Amniotic stem cell (primary cell): ENCODE measurements at places on chromosomes 5 and 9.
A peak's percentile ranks its signal among the peaks of the same experiment; 100 is the strongest.

- no peak for DNase-seq
These were observed 90.9 kb upstream of the PHYKPL start for GRCh38 chr5:178323541-178323865.

DNA sequence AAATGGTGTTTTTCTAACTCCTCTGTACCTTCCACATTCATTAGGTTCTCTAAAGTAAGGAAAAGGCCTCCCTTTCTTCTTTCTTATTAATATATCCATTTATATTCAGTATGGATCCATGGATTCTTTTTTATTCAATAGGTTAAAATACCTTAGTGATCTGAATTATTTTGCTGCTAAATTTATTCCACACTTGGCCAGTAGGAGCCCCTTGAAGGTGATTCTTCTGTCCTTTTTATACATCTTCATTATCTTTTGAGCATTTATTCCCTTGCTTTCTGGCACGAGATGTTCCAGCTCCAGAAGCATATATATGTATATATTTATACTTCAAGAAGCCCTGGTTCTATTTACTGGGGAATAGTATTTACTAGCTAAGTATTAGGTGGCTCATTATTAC lies 311.8 kb upstream of the SGCD start:
- DNase-seq: no peak

DNA sequence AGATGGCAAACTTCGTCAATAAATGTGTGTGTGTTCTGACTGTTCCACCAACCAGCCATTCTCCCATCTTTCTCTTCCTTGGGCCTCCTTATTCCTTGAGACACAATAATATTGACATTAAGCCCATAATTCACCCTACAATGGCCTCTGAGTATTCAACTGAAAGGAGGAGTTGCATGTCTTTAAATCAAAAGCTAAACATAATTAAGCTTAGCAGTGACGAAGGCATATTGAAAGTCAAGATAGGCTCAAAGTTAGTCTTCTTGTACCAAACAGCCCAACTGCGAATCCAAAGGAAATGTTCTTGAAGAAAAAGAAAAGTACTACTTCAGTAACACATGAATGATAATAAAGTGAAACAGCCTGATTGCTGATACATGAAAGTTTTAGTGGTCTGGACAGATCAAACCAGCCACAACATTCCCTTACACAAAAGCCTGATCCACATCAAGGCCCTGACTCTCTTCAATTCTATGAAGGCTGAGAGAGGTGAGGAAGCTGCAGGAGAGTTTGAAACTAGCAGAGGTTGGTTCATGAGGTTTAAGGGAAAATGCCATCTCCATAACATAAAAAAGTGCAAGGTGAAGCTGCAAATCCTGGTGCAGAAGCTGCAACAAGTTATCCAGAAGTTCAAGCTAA lies 81.4 kb downstream of the DENND1A start:
- no peak for DNase-seq

- DNase-seq: no peak
These were observed at the start of gene FAM221B for GRCh38 chr9:35828716-35829083. FAM221B (minus strand) TSS chr9:35828732; CDS start chr9:35826161, 2,571 bp downstream.

- DNase-seq: no peak
These were observed 14.1 kb upstream of the TNFAIP8 start for GRCh38 chr5:119341452-119342349.

GRCh38 chr5:18720002-18720401 lies 1085.7 kb downstream of the TAF11L14 start:
- DNase-seq: no peak

- DNase-seq: no peak
These were observed 28.6 kb upstream of the CDKN2AIPNL start for GRCh38 chr5:134440201-134440755.

DNA sequence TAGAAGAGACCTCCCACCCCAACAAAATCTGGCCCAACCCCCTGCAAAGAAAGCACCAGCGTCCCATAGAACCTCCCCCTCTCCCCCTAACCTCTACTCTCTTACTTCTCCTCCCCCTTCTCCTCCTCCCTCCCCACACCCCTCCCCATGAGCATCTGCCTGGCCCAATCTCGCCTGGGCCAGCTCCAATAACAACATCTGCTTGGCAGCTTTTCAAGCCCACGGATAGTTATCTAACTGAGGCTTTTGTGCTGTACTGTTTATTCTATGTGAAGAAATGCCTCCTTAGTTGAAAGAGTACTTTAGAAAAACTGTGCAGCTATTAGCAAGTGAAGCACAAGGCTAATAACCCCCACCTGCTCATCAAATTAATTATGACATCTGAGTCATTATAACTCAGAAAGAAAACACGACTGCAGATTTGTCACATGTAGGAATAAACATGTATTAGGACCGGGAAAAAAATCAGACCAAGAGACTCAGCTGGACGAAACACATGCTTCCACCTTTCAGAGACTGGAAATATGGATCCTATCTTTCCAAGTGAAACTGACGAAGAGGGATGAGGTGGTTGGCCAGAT lies 42.8 kb downstream of the NFIB start:
- DNase-seq: no peak

DNA sequence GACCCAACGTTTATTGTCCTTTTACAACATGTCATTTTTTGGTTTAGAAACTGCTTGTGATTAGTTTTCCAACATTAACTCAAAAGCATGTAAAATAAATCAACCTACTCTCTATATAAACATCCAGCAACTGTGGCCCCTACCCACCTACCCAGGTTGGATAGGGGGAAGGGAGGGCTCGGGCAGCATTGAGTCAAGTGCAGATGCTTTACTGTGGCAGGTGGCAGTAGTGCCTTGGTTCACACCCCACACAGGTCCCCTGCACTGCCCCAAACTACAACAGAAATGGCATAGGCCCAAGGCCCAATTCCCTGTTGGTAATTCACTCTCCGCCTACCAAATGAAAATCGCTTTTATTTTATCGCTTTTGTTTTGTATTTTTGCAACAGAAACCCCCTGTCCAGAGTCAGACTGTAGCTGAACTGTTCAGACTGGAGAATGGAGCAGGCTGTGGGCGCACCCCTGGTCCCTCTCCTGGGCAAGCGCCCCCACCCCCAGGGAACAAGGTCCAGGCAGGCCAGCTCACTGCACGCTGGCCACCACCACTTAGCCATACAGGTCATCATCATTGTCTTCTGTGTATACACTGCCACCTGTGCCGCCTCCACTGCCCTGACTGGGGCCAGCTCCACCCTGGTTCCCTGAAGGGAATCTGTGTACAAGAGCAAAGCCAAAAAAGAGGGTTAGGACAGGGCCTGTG lies 15.7 kb downstream of the VCP start:
- DNase-seq: no peak

DNA sequence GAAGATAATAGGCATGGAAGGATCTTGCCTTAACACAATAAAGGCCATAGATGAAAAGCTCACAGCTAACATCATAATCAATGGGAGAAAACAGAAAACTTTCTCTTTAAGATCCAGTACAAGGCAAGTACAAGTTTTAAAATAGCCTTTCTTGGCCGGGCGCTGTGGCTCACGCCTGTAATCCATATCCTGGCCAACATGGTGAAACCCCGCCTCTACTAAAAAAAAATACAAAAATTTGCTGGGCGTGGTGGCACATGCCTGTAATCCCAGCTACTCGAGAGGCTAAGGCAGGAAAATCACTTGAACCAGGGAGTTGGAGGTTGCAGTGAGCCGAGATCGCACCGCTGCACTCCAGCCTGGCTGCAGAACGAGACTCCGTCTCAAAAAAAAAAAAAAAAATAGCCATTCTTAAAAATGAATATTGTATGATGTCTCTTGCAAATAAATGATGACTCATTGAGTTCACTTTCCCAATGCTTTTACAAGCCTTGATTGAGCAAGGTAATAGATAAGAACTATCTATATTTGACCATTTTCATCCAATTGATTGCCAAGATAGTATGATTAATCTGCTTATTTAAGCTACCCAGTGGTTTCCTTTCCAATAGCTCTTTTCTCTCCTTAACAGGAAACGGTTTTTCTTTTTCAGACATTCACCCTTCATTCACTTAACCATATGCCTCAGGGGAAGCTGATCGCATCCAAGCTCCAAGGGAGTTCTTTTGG lies 15.8 kb downstream of the CCDC152 start:
- no peak for DNase-seq

DNA sequence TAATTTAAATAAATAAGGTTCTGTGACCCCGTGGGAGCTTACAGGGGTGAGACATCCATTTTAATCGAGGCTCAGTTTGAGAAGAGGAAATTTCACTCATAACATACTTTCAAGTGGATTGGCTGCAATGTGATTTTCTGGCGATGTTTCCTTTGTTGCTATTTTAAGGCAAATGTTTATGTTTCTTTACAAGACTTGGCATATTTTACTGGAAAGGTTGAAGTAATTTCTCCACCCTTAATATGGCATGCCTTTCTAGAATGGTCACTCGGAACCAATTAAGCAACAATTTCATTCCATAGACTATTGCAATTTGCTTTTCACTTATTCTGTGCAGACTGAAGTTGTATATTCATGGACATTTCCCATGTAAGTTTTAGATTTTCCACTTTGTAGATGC lies 438.0 kb upstream of the WWC1 start:
- peak; percentile 37 for DNase-seq

GRCh38 chr5:175321927-175322532 lies 122.0 kb downstream of the DRD1 start:
- no peak for DNase-seq

DNA sequence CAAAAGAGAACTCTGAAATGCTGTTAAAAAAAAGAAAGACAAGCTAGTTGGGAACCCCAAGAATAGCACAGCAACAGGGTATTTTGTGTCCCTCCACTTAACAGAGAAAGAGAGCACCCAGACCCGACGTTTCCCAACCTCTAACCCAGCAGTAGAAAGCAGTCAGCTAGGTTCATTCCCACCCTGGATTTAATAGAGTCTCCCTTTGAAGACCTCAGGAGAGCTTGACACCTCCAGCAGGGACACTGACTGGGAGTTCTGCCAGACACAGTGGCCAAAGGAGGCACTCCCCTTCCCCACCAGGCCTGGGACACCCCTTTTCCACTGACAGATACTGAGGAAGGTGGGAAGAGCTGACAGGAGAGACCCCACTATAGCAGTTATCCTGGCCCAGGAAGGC lies 337.5 kb upstream of the MSX2 start:
- no peak for DNase-seq

GRCh38 chr9:121194730-121195129 lies 6.9 kb downstream of the RAB14 start:
- DNase-seq: no peak

- no peak for DNase-seq
These were observed 51.1 kb downstream of the NUDT12 start for GRCh38 chr5:103511554-103511885.

DNA sequence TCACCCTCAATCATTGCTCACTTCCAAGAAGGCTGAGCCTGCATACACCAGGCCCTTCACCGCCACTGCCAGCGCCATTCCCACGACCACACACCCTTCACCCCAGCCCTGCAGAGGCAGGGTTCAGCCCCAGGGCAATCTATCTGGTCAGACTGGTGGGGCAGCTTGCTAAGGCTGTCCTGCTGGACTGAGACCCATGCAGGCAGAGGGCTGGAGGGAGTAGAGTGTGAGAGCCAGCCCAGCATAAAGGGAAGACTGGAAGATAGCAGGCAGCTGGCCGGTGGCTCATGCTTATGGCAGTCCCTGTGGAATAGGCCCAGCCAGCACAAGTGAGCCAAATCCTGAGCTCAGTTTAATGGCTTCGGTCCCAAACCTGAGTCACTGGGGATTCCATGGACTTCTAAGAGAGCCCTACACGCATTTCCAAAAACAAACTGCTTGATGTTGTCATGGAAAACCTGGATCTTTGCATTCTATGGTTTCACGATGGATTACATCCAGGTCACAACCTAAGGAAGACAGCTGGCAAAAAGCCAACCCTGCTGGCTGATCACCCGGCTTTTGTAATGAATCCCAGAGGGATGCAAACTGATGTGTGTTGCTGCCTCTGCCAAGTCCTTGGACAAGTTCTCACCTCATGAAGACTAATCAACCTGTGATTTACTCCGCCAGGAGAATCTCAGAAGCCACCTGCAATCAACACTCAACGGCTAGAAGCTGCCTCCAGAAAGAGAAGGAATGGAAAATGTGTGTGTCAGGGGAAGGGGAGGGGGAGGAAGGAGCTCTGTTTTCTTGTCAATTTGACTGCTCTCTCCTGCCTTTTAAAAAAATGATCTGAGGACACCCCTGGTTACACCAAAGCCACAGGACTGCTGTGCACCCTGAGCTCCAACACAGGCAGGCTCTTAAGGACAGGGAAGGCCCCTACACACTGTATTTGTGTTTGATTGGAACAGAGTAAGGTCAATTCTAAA lies 143.6 kb downstream of the LHFPL2 start:
- peak; percentile 97 for DNase-seq

DNA sequence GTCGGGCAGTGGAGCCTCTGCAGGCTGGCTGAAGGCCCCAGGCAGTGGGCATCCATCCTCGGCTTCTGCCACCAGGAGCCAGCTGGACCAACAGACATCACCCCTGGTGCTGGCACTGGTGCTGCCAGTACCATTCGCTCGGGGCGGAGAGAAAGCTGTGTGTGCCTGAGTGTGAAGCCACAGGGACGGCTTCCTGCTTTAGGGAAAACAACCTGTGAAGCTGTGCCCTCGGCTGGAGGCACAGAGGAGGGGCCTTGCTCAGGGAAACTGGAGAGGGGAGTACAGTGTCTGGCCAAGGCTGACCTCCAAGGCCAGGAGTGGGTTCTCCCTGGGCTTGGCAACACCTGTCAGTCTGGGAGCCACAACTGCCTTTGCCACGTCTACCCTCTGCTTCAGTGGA lies 38.3 kb downstream of the NEK6 start:
- DNase-seq: no peak

GRCh38 chr9:1005043-1005667 lies 28.7 kb downstream of the DMRT3 start:
- DNase-seq: no peak
